CD8-positive, alpha-beta memory T cell (primary cell): ENCODE measurements at places on chromosomes 7 and 10. TPM values are rescaled to one million over a fixed set of nuclear protein-coding genes. Genes with fewer than 3 reads are reported as not detected.
A peak's percentile ranks its signal among the peaks of the same experiment; 100 is the strongest.

- DNase-seq: no peak
These were observed 99.8 kb downstream of the TCF7L2 start for GRCh38 chr10:113049881-113050280.

- no peak for DNase-seq
These were observed 226.2 kb downstream of the POLR1F start for GRCh38 chr7:19482628-19483027.

GRCh38 chr10:123236126-123236525 is 81.9 kb downstream of the BUB3 start:
- no peak for DNase-seq

- no peak for DNase-seq
These were observed 718.3 kb downstream of the GRID1 start for GRCh38 chr10:85648279-85648754.

Gene OR2A12
- total RNA-seq: not detected

Gene TSPAN33
- total RNA-seq: 23.2 TPM

DNA sequence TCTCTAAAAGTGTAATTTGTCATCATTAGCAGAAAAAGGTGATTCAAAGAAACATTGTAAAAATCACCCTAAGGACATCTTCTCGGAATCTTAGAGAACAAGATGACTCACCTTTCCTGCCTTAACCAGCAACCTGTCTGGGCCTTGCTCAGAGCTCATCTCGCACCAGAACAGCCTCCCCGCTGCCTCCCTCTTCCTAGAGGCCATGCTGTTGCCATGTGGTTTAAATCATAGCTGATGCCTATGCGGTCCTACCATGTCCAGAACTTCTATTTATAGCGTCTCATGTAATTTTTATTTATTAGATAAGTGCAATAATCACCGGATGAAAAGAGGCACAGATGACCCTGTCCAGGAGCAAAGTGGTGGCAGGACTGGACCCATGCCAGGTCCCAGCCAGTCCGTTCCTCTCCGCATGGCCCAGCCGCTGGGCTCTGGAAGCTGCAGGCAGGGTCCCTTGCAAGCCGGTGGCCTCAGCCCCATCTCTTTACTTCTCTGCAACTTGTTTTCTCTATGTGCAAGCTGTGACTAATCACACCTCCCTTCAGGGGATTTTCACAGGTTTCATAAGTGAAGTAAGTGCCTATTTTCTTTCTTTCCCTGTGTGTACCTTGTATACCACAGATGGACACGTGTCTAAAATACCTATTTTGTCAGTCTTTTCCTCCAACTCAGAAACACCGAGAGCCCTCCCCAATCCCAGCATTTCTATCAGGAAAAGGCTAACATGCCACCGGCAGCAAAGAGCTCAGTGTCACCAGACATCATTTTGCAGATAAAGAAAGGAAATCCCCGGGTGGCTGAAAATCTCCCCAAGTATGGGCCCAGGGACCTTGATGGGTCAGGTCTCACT is 27.1 kb downstream of the KLF6 start:
- peak; percentile 62 for DNase-seq

- DNase-seq: no peak
These were observed 32.8 kb downstream of the ARL4A start for GRCh38 chr7:12719981-12720865.

GRCh38 chr10:132612571-132613504 is 75.3 kb downstream of the INPP5A start:
- no peak for DNase-seq

Gene MEOX2
- total RNA-seq: not detected

DNA sequence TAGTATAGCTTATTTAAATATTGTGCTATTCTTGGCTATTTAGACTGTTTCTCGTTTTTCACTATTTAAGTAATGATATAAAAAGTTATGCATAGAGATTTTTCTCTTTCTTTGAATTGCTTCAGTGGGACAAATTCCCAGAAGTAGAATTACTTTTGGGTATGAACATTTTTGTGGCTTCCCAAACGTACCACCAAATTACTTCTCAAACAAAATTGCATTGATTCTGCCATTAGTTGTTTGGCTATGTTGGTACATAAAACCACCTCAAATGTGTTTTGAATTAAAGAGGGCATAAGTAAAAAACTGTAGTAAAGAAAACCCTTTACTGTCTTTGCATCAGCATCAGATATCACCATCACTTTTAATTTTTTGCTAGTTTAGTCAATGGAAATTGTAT is 31.0 kb downstream of the AKR1B1 start:
- no peak for DNase-seq

DNA sequence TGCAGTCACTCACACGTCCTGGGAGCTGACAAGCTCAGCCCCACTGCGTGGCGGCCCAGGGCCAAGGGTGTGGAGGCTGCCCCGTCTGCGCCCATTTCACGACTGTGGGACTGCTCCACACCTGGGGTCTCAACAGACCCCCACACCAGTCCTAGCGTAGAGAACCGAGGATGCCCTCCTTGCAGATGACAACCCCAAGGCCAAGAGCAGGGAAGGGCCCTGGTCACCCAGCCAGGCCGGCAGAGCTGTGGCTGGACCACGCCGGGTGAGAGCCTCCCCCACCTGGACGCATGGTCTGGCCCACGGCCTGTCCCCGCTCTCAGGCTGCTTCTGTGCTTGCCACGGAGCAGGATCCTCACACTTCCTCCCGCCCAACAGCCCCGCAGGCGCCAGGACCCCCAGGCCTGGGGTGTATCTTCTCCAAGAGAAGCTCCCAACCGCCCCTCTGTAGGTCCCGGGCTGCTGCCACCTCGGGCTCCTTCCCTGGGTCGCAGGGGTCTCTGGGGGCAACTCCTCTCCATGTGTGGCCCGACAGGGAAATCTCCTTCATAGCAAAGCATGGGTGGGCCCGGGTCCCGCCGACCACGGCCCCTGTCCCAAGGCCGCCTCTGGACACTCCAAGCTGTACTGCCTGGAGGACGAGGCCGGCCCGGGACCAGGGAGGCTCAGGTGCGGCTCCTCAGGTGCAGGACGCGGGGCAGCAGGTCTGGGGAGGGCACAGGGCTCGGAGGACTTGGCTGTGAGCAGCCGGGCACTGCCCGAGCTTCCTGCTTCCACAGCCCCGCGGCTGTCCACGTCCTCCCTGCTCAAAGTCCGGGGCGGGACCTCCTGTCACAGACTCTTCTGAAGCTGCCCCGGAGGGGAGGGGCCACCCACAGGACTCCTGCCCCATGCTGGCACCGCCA is 88.8 kb downstream of the FOXL3 start:
- no peak for DNase-seq

DNA sequence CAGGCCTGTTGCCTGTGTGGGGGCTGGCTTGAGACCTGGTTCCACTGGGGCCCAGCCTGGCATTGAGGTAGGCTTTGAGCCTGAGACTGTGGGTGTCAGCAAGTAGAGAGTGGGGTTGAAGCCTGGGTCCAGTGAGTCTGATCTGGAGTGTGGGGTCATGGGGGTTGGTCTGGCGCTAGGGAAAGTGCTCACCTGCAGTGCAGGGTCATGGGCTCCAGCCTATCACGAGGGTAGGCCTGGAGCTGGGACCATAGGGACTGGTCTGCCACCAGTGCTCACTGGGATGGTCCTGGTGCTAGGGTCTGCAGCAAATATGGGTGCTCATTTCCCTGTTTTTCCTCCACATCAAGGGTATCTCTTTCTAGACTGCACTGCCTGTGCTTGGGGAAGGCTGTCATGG is 95.4 kb upstream of the KLF14 start:
- no peak for DNase-seq

DNA sequence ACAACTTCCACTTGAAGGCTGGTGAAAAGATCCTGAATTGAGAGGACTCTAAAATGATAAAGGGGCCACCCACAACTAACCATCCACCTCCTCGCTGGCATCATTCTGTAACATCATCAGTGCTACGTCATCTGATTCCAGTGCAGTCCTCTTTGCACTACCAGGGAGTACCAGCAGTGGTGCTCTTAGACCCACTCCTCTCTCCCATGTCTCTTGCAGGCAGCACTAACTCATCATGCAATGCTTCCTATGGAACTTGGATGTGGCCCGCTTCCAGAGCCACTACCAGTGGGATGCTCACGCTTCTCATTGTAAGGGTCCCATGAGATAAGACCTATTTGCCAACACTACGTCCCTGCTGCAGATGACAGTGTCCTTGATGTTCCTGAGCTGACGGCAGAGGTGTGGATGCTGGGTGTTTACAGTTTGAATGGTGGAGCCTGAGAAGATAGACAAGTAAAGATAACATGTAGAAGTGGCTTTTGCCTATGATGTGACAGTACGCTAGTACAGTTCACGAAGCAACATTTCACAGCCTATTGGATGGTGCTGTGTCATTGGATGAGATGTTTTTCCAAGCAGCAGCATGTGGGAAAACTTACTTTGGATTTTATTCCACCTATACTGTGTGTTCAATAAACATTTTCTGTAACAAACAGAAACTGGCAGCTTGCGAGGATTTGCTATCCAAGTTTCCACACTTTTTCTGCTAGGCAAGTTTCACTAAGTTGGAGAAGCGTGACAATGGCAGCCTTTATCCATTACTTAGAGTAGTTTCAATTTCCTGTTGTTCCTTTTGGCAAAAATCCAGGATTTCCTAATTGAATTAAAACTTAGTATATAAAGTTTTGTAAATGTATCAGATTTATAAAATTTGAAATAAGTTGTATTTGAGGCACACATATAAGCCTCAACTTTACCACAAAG is 35.8 kb upstream of the COBL start:
- DNase-seq: no peak

Gene PDSS1
- 32.0 TPM for total RNA-seq

- no peak for DNase-seq
These were observed 178.7 kb downstream of the DNAJB6 start for GRCh38 chr7:157515342-157516041.

DNA sequence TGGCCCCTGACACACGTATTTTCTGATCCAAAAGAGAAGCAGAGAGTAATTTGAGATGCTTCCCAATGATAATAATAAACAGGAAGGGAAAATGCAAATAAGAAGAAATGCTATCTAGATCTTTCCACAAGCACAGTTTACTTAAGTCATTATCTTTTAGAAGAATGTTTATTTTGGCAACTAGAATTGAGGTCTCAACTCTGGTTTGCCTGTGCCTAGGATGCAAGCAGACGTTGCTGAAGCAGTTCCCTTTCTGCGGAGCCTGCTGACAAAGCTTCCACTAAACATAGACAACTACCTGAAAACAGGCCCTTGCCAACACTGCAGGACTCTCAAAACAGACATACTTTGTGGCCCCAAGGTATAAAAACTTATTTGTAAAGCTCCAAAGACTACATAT is 315.8 kb upstream of the POM121L12 start:
- DNase-seq: no peak

GRCh38 chr10:92284112-92284704 is 6.7 kb downstream of the CPEB3 start:
- DNase-seq: no peak

DNA sequence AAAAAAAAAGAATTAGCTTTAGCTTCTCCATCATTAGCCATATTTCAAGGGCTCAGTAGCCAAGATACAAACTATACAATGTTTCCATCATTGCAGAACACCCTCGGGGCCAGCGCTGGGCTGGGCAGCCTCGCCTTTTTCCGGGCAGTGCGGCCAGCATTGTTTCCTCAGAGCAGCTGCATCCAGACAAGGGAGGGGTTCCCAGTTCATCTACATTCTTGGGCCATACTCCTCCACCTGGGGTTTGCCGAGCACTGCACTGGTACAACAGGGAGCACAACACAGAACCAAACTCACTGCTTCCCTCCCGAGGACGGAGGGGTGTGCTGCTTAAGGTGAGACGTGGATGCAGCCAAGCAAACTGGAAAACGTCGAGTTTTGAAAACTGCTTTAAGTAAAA is 2.4 kb upstream of the PKD1L1 start:
- no peak for DNase-seq

- no peak for DNase-seq
These were observed 136.6 kb downstream of the AHR start for GRCh38 chr7:17434841-17435692.

DNA sequence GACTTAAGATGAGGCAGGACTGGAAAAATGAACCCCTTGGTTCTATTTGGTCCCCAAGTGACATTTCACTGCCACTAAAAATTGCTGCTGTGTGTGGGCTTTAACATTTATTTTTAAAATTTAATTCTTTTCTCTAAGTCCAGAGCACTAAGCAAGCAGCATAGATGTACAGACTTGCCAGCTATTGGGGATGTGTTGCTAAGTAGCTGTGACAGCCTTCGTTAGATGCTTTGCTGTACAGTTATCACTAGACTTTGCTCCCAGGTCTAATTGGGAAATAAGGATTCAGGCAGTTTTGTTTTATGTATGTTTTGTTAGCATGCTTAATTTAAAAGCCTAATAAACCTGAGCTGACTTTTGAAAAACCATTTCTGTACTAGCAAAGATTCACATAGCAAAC is 51.8 kb downstream of the GBF1 start:
- no peak for DNase-seq

GRCh38 chr7:48130658-48131108 is 40.6 kb upstream of the ABCA13 start:
- no peak for DNase-seq

DNA sequence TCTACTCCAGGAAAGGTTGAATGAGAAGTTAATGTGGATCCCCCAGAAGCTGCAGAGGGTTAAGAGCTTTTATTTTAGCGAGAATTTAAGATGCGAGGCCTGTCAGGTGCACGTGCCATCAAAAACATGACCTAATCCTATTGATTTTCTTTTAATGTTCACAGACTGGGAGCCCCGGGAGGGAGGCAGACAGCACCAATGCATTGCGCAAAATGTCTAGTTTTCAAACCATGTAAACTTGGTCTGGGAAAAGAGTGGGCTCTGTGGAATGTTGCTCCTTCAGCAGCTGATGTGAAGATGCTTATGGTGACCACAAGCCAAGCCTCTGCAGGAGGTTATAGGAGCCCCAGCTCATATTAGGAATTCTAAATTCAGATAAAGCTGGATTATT is 172.0 kb upstream of the ITGB1 start:
- DNase-seq: no peak

GRCh38 chr7:129167817-129168216 is 20.6 kb upstream of the SMO start:
- no peak for DNase-seq
